ENCODE measurements at places on chromosomes 2 and 18.
A peak's percentile ranks its signal among the peaks of the same experiment; 100 is the strongest.

DNA sequence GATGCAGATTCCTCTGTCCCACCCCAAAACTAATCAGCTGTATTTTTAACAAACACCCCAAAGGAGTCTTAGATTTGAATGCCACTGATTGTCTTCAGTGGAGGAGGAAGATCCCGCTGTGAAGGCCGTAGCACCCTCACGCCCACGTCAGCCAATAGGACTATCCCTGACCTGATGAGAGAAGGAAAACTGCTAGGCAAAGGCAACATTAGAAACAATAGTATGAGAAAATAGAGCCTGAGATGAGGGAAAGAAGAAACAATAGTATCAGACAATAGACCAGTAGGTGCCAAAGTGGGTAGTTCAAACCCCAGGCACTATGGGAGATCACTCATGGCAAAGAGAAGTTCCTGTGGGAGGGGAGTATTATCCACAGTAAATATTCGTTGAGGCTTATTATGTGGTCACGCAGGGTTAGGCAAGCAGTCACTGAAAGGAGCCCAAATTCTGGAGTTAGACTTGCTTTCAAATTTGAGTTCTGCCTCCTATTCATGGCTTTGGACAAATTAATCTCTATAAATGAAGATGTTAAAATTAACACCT lies 2.8 kb downstream of the PCBP1 start:
- DNase-seq = no peak

DNA sequence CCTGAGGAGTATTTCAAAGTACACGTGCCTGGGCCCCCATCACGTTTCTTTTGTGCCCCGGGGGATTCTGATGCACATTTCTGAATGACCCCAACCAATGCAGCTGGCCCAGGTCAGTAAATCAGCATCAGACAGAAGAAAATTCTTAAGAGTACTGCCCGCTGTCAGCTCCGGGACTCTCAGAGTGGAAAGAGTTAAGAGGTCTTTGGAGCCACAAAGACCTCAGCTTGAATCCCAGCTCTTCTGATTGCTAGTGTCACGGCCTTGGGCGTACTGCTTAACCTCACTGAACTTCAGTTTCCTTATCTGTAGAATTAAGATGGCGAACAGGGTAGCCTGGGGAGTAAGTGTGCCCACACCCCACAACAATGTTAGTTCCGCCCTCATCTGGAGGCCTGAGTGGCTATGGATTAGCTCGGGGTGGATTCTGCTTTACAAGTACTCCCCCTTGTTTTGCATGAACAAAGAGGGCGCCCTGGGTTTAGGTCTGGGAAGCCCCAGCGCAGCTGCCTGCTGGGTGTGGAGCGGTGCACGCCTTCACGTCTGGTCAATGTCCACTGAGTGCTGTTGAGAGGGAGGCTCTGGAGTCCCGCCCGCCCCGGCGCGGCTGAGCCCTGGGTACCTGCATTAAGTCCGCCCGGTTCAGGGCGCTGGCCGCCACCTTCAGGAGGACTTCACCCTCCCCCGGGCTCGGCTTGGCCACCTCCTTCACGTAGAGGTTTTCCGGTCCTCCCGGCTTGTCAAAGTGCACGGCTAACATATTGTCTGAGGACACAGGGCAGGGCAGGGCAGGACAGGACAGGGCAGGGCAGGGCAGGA lies 858 bp downstream of the TP53I3 start:
- DNase-seq = no peak

DNA sequence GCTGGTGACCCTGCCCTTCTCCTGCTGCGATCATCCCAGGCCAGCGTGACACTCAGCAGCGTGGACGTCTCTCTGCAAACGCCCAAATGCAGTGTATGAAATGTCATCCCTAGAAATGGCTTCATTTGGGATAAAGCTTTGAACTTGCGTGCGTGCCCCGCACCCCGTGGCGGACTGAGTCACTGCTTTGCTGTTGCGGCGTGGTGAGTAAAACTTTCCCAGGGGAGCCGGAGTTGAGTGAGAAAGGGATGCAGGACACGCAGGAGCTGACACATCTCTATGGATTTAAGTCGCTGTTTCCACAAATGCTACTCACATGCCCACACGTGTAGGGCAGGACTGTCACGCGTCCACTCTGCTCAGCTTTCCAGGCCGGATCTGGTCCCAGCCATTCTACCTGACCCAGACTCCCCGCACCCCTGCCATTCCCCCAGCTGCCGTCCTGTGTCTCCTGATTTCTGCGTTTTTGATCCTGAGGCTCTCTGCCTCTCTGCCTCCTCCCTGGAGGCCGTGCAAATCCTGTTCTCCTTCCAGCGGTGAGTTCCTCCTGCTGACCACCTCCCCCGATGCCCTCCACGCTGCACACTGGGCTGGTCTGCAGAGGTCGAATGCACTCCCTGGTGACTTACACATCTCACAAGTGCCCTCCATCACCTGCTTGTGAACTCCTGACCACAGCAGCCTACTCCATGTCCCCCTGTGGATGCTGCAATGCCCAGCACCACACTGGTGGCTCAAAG lies 88.9 kb downstream of the MBP start:
- DNase-seq = no peak

GRCh38 chr2:105432749-105433148 lies 33.9 kb upstream of the FHL2 start:
- DNase-seq = no peak

GRCh38 chr2:86552889-86553288 lies 10.4 kb downstream of the CHMP3 start:
- no peak for DNase-seq

- peak; percentile 41 for DNase-seq
These were observed 23.1 kb downstream of the PRPF40A start for GRCh38 chr2:152694161-152694661.

GRCh38 chr2:133526530-133527300 lies 41.5 kb downstream of the NCKAP5 start:
- no peak for DNase-seq

DNA sequence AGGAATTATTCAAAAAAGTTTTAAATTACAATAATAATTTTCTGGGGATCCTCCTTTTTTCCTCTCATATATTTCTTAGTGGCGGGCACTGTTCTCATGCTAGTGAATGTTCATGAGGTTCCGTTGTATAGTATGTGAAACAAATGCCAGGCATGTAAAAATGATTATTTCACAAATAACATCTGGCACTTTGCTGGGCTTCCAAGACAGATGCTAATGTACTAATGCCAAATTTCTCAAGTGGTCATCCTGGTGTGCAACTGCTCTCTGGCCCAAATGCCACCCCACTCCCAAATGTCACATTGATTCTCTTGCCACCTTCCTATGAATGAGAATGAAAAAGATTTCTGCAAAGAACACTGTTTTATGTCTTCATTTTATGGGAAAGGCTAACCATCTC lies 564.0 kb upstream of the GCFC2 start:
- no peak for DNase-seq

DNA sequence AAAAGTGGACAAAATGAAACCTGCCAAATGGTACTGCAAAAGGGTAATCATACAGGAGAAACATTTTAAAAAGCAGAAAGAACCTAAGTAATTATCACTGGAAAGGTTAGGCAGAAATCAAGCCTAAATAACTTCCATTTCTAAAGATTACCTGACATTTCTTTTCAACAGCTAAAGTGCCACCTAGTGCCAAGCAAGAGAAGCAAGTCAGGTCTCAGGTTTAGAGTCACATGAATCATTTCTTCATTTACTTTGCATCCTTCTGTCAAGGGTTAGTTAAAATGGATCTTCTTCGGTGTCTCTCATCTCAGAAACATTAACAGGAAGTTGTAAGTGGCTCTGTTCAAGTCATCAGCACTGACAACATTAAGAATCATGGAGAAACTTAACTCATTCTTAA lies 90.3 kb downstream of the AKAIN1 start:
- no peak for DNase-seq

DNA sequence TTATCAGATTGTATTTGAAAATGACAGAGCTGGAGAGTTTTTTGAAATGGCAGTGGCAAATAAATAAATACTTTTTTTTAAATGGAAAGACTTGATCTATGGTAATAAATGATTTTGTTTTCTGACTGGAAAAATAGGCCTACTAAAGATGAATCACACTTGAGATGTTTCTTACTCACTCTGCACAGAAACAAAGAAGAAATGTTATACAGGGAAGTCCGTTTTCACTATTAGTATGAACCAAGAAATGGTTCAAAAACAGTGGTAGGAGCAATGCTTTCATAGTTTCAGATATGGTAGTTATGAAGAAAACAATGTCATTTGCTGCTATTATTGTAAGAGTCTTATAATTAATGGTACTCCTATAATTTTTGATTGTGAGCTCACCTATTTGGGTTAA lies 30.9 kb downstream of the CD28 start:
- DNase-seq = no peak

DNA sequence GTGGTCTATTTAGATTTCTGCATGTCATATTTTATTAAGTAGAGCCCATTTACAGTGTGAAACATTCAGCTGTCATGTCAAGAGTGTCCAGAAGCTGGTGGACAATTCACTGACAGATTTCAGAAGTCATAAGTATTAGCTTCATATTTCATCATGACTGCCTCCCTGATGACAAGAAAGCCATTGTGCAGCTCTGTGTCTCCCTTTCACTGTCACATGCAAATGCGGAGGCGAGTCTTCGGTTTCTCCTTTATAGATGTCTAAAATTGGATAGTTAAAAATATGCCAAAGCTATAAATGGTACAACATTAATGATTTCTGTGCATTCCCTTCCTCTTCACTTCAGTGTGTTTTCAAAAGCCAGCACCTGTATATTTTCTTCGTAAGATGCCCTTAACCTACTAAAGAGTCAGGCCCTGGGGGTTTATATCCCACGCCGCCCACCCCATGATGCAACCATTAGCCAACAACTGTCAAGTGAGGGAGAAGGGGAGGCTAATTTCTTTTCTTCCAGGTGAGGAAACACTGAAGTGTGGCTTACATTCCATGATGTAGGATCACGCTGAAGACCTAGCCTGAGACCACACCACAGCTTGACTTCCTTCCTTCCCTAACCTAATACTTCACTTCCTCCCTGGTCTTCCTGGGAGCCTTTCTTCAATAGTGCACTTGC lies 99.6 kb upstream of the DDX18 start:
- no peak for DNase-seq

DNA sequence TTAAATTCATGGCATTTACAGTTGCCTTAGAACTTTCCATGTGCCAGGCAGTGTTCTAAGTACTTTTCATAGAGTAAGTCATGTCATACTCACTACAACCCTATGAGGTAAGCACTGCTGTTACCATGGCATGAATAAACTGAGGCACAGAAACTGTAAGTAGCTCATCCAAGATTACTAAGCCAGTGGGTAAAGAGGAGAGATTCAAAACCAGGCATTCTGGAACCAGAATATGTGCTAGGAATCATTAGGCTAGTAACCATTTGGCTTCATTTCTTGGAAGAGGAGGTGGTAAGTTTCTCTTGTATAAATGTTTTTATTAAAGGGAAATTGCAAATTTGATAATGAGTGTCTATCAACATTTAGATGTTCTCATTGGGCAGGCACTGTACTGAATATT lies 35.1 kb downstream of the SOX11 start:
- no peak for DNase-seq

DNA sequence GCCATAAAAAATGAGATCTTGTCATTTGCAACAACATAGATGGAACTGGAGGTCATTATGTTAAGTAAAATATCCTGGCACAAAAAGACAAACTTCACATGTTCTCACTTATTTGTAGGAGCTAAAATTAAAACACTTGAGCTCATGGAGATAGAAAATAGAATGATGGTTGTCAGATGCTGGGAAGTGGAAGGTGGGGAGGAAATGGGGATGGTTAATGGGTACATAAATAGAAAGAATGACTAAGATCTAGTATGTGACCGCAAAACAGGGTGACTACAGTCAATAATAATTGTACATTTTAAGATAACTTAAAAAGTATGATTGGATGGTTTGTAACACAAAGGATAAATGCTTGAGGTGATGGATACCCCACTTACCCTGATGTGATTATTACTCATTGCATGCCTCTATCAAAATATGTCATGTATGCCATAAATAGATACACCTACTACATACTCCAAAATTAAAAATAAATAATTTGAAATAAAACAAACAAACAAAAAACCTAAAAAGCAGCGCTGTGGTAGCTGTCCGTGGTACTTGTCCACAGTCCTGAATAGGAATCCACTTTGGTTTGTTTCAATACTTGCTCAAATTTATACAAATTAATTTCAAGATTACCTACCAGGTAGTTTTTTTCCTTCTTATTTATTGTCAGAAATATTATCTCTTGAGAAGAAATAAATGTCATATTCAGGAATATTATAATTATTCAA lies 224.5 kb downstream of the DLGAP1 start:
- DNase-seq = no peak

GRCh38 chr2:134508391-134508790 lies 210.4 kb downstream of the TMEM163 start:
- DNase-seq = no peak

DNA sequence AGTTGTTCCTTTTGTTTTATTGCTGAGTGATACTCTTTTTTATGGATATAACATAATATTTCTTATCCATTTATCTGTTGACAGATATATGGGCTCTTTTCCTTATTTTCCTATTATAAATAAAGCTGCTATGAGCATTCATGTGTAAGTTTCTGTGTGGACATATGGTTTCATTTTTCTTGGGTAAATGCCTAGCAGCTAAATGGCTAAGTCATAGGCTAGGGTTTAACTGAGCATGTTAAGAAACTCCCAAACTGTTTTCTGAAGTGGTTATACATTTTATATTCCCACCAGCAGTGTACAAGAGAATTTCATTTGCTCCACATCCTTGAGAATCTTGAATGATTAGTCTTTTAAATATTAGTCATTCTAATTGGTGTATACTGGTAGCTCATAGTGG lies 786.6 kb upstream of the CDH2 start:
- no peak for DNase-seq

DNA sequence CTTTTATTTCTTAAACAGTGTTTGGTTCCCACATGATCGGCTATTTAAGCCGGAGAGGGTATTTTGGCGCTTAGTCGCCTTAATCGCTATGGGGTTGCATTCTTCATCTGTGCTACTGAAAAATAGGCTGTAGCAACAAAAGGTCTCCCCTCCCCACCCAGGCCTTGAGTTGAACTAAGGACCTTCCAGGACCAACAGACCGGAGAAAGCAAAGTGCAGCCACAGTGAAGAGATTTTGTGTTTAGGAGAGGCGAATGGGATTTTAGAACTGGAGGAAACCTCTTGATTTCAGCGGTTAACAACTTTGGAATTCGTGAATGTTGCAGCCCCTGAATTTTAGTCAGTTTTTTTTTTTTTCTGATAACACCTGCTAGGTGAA lies 1.4 kb downstream of the ITGA6 start:
- DNase-seq = no peak

DNA sequence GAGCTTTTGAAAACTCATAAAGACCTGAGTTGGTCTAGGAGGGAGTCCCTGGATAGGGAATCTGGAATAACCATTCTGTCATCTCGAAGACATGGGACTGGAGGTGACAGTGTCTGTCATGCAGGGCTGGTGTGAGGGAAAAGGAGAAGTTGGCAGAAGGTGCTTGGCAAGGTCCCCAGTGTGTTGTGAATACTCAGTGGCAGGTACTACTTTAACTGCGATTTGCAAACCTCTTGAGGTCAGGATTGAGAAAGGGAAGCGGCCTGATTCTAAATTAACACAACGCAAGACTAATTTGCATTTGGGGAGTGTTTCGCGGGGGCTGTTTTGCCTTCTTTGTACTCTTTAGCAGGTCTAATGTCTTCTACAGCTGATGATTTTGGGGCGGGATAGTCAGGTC lies 77.0 kb upstream of the TMEM200C start:
- DNase-seq = no peak

GRCh38 chr2:108267101-108267500 lies 21.6 kb upstream of the SULT1C2 start:
- DNase-seq = no peak

GRCh38 chr2:183543731-183544130 lies 419.5 kb downstream of the NUP35 start:
- DNase-seq = no peak

GRCh38 chr2:172560721-172561120 lies 4.8 kb downstream of the PDK1 start:
- DNase-seq = no peak

GRCh38 chr18:35193316-35193715 lies 47.5 kb upstream of the ZNF397 start:
- DNase-seq = no peak

All from activated naive CD8-positive, alpha-beta T cell treated with anti-CD3 and anti-CD28 coated beads, Interleukin-2, amount 10 ng/mL, durations not matched to agents 7 days and 5 days (primary cell).